ENCODE measurements at places on chromosomes 1 and 21. TPM values are rescaled to one million over a fixed set of nuclear protein-coding genes. Genes with fewer than 3 reads are reported as not detected.
A peak's percentile ranks its signal among the peaks of the same experiment; 100 is the strongest.

DNA sequence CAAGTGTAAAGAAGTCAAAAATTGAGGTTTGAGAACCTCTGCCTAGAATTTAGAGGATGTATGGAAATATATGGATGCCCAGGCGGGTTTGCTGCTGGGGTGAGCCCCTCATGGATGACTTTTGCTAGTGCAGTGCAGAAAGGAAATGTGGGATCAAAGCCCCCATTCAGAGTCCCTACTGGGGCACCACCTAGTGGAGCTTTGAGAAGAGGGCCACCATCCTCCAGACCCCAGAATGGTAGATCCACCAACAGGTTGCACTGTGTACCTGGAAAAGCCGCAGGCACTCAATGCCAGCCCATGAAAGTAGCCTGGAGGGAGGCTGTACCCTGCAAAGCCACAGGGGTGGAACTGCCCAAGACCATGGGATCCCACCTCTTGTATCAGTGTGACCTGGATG lies 330.7 kb upstream of the DPYD start:
- H3K27me3 ChIP-seq = no peaks in the 10 kb centered on the region
- no peaks in the 10 kb centered on the region for H3K36me3 ChIP-seq
- no peaks in the 10 kb centered on the region for H3K4me1 ChIP-seq
- no peak for DNase-seq
- H3K27ac ChIP-seq = no peak overlapping the region

GRCh38 chr1:58149271-58149812 lies 397.2 kb downstream of the OMA1 start:
- no peaks in the 10 kb centered on the region for H3K27me3 ChIP-seq
- H3K27ac ChIP-seq = no peak overlapping the region
- no peak for DNase-seq
- no peak overlapping the region for H3K4me3 ChIP-seq

GRCh38 chr1:193260896-193261295 lies 74.5 kb upstream of the B3GALT2 start:
- DNase-seq = peak; percentile 8
- no peaks in the 10 kb centered on the region for H3K27me3 ChIP-seq
- H3K27ac ChIP-seq = peak overlapping the region; percentile 48
- H3K36me3 ChIP-seq = peaks cover 5% of the 10 kb centered on the region
- H3K4me1 ChIP-seq = peaks cover 24% of the 10 kb centered on the region

Gene AGPAT3
- total RNA-seq = 19.4 TPM

- H3K27me3 ChIP-seq = peaks cover 64% of the 10 kb centered on the region
- H3K36me3 ChIP-seq = no peaks in the 10 kb centered on the region
- no peak for DNase-seq
- peak overlapping the region; percentile 21 for H3K4me3 ChIP-seq
Measured at GRCh38 chr1:61052395-61053225, 29.8 kb upstream of the NFIA start.

DNA sequence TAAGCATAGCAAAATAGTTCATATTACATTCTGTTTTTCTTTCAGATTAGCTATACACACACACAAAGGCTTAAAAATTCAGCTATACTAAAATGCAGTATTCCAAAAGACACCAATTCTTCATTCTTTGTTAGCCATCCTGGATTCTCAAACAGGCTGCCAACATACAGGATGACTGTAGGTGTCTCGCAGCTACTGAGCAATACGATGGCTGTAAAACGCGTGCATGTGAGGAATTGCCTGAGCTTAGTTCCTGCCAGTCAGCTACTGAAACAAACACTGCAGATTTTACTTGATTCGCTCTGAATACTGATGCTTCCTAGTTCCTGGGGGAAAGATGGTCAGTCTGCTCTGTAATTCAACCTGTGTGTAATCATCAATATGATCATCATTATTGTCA lies 24.7 kb upstream of the HMGN1 start:
- H3K36me3 ChIP-seq = no peaks in the 10 kb centered on the region
- H3K4me3 ChIP-seq = no peak overlapping the region
- no peak overlapping the region for H3K27ac ChIP-seq
- no peaks in the 10 kb centered on the region for H3K27me3 ChIP-seq
- H3K4me1 ChIP-seq = peaks cover 3% of the 10 kb centered on the region
- peak; percentile 53 for DNase-seq

DNA sequence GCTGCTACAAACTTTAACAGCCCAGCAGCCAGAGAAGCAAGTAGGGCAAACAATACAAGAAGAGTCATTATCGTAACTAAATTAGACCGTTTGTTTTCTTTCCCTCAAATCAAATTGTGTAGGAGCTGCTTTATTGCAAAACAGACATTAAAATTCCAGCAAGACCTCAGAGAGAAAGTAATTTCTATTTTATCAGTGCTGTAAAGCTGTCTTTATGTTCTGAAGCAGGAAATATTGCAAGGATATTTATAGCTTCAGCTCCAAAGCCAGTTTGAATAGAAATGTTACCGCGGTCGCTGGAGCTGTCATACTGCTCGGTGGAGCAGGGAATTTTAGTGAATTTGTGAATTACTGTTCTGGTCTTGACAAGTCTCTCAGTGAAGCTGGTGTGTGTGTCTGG lies 503.8 kb upstream of the PLXNA2 start:
- no peaks in the 10 kb centered on the region for H3K36me3 ChIP-seq
- no peak overlapping the region for H3K4me3 ChIP-seq
- peaks cover 4% of the 10 kb centered on the region for H3K4me1 ChIP-seq
- no peak for DNase-seq

Gene NBPF6
- not detected for total RNA-seq

DNA sequence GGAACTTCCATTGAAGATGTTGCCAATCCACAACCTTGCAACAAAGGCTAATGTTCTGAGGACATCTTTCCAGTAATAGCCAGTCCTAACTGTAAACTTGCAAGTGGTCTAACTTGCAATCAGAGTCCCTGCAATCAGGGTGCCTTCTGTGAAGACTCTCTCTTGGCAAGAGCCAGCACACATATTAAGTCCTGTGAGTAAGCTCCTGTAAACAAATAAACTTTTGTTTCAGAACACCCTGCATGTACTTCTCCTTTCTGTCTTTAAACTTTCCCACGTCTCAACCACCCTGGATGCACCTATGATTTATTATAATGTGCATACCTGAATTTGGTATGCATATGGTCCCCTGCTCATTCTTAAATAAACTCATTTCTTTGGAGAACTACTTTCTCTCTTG lies 9.1 kb downstream of the GBP7 start:
- no peaks in the 10 kb centered on the region for H3K36me3 ChIP-seq
- no peak for DNase-seq
- no peaks in the 10 kb centered on the region for H3K4me1 ChIP-seq
- H3K27ac ChIP-seq = no peak overlapping the region
- no peak overlapping the region for H3K4me3 ChIP-seq

DNA sequence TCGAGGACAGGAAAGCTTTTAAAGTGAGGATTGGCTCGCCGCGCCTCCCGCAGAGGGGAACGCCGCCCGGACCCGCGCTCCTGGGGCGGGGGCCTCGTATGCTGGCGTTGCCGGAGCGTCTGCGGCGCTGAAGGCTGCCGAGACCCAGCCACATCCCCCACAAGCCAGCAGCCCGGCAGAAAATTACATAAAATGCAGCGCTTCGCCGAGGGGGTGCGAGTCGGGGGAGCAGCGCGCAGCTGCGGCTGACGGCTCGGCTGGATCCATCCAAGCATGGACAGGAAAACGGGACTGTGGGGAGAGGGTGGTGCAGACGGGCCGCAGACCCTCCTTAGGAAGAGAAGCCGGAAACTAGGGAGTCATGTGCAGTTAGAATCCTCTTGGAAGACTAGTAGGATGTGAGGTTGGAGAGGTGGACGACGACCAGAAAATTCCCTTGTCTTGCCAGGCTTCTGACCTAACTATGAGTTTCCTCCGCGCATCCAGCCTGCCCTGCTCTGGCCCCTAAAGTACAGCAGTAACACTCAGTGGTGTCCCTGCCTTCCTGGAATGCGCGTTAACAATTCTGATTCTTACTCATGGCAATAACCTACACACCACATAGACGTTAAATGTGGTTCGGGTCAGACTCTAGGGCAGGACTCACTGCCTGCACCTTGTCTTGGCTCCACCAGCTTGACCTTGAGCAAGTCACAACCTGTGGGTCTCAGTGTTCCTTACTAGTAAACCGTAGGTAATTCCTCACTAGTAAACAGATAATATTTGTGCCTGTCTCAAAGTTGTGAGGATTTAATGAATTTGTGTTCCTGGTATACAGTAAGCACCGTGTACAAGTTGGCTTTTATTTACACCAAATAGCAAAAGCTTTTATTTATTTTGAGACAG lies 953 bp upstream of the BRWD1 start:
- peak overlapping the region; percentile 97 for H3K27ac ChIP-seq
- H3K4me3 ChIP-seq = peak overlapping the region; percentile 100
- DNase-seq = peak; percentile 73

DNA sequence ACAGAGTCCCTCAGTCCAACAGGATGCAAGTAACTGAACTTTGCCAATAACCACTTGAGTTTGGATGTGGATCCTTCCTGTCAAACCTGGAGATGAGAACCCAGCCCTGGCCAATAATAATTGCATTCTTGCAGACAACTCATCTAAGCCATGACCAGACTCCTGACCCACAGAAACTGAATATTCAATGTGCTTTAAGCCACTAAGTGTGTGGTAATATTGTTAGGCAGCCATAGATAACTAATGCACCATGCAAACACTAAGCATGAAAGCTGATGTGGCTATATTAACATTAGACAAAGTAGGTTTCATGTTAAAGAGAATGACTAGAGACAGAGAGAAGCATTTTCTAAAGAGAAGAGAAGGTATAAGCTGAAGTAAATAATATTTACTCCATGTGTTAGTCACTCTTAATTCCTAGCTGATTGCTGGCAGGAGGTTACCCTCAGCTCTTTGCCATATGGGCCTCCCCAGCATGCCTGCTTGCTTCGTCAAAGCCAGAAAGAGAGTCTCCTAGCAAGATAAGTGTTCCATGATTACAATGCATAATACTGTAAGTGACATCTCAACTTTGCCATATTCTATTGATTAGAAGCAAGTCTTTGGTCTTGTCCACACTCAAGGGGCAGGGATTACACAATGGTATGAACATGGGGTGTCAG lies 276.4 kb upstream of the PLXNA2 start:
- H3K36me3 ChIP-seq = no peaks in the 10 kb centered on the region
- H3K27ac ChIP-seq = no peak overlapping the region
- H3K4me3 ChIP-seq = no peak overlapping the region
- no peak for DNase-seq
- peaks cover 3% of the 10 kb centered on the region for H3K4me1 ChIP-seq
- H3K27me3 ChIP-seq = no peaks in the 10 kb centered on the region

DNA sequence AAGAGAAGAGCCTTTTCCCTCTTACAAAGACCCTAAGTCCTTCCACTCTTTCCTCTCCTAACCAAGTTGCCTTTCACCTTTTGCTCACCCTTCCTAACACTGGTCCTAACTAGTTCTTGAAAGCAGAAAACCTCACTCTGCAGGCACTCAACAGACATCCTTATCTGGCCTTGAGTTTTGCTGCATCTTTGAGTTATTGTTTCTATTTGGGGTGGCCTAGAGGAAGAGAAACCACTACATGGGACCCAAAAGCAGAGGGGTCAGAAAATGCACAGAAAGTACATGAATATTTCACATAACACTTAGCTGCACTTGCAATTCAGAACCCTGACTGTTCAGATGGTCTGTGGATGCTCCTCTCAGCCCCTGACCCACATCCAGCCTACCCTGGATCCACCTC lies 178.3 kb upstream of the SYT6 start:
- no peaks in the 10 kb centered on the region for H3K36me3 ChIP-seq
- no peak overlapping the region for H3K27ac ChIP-seq
- no peak overlapping the region for H3K4me3 ChIP-seq
- H3K27me3 ChIP-seq = no peaks in the 10 kb centered on the region
- DNase-seq = no peak
- no peaks in the 10 kb centered on the region for H3K4me1 ChIP-seq

DNA sequence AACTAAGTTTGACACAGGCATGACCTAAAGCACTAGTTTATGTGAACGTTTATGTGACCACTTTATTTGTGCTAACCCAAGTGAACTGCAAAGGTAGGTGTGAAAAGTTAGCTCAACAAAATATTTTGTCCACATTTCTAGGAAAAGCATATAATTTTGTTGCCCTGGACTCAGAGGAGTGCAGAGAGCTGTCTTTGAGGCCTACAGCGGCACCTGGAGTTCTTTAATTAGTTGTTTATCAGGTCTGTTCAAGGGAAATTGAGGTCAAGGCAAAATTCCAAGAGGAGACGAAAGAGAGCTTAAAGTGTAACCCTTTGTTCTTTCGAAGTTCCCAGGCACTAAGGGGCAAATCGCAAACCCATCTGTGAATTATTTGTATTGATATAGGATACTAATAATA lies 1.3 kb downstream of the GIPC2 start:
- no peak for DNase-seq
- H3K4me3 ChIP-seq = no peak overlapping the region
- peaks cover 18% of the 10 kb centered on the region for H3K4me1 ChIP-seq
- H3K36me3 ChIP-seq = no peaks in the 10 kb centered on the region
- H3K27me3 ChIP-seq = peaks cover 48% of the 10 kb centered on the region
- no peak overlapping the region for H3K27ac ChIP-seq

- DNase-seq = peak; percentile 9
- H3K4me3 ChIP-seq = no peak overlapping the region
- H3K27me3 ChIP-seq = no peaks in the 10 kb centered on the region
- no peak overlapping the region for H3K27ac ChIP-seq
- H3K4me1 ChIP-seq = peaks cover 29% of the 10 kb centered on the region
- H3K36me3 ChIP-seq = no peaks in the 10 kb centered on the region
Measured at GRCh38 chr21:30482130-30482529, 2.0 kb upstream of the KRTAP19-1 start.

DNA sequence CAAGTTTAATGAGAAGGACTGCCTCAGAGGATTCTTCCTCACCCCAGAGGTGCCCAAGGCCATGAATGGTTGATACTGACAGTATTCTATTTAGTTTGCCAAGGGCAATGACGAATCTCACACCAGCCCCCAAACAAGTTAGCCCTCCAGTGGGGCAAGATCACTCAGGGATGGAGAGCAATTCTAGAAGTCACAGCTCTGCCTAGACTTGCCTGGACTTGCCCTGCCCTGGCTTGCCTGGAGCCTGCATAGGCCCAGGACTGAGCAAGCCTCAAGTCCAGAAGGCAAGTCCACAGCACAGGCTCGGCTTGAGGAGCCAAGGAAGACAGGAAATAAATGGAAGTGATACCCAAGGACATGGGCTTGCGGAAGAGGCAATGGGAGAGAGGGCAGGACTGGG lies 39.5 kb upstream of the RGS16 start:
- DNase-seq = no peak
- no peaks in the 10 kb centered on the region for H3K36me3 ChIP-seq
- no peaks in the 10 kb centered on the region for H3K4me1 ChIP-seq
- no peaks in the 10 kb centered on the region for H3K27me3 ChIP-seq
- no peak overlapping the region for H3K27ac ChIP-seq

GRCh38 chr1:45260244-45260643 lies 53.8 kb upstream of the ZSWIM5 start:
- H3K27me3 ChIP-seq = no peaks in the 10 kb centered on the region
- H3K4me3 ChIP-seq = no peak overlapping the region
- no peak for DNase-seq
- no peaks in the 10 kb centered on the region for H3K36me3 ChIP-seq
- H3K27ac ChIP-seq = no peak overlapping the region

Gene CYP4A22
- total RNA-seq = not detected

DNA sequence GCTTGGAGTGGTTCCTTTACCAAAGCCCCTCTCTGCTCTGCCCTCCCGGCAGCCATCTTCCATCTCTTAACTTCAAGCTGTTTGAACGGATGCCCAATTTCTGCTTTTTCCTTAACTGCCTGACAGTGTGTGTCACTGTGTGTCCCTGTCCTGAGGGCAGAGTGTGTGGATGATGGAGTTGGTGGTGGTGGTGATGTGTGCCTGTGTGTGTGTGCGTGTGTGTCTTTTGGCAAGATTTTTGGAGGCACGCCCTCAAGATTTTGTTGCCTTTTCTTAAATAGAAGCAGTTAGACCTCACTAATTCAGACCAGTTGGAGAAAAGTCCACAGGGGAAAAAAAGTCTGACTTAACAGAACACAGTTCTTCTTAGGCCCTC lies 30.3 kb downstream of the SERTAD4 start:
- H3K4me1 ChIP-seq = peaks cover 5% of the 10 kb centered on the region
- no peaks in the 10 kb centered on the region for H3K36me3 ChIP-seq
- DNase-seq = no peak
- H3K27me3 ChIP-seq = no peaks in the 10 kb centered on the region
